Upper lobe of right lung (tissue), 1 donor: ENCODE measurements at places on chromosomes 4 and X. TPM values are rescaled to one million over a fixed set of nuclear protein-coding genes. Genes with fewer than 3 reads are reported as not detected.

GRCh38 chrX:110407910-110408545 is 49.4 kb downstream of the RTL9 start:
- H3K27ac ChIP-seq = no peak overlapping the region
- no peak for DNase-seq
- no peaks in the 10 kb centered on the region for H3K27me3 ChIP-seq
- no peaks in the 10 kb centered on the region for H3K36me3 ChIP-seq

DNA sequence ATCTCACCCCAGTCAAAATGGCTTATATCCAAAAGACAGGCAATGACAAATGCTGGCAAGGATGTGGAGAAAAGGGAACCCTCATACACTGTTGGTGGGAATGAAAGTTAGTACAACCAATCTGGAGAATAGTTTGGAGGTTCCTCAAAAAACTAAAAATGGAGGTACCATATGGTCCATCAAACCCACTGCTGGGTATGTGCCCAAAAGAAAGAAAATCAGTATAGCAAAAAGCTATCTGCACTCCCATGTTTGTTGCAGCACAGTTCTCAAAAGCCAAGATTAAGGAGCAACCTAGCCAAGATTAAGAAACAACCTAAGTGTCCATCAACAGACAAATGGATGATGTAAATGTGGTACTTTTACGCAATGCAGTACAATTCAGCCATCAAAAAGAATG is 70.7 kb downstream of the DCAF12L1 start:
- no peak overlapping the region for H3K27ac ChIP-seq
- H3K27me3 ChIP-seq = no peaks in the 10 kb centered on the region
- DNase-seq = no peak
- no peaks in the 10 kb centered on the region for H3K36me3 ChIP-seq
- no peak overlapping the region for H3K4me3 ChIP-seq
- no peaks in the 10 kb centered on the region for H3K4me1 ChIP-seq

DNA sequence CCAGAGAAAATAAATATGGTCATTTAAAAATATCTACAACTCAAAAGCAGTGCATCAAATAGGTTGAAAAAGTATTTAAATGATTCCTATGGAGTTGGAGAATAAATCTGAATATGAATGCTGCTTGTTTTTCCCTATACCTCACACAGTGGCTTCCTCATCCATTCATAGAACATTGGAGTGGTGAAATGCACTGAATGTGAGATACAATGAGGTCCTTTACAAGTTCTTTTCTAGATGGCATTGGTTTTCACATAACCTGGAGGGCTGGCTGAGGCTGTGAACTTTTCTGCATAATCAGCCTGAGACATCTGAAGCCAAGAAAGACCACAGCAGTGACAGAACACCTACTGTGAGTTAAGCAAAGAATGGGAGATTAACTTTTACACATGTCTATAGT is 279.1 kb upstream of the NRK start:
- no peaks in the 10 kb centered on the region for H3K4me1 ChIP-seq
- no peak overlapping the region for H3K27ac ChIP-seq

- no peaks in the 10 kb centered on the region for H3K4me1 ChIP-seq
- no peaks in the 10 kb centered on the region for H3K27me3 ChIP-seq
- DNase-seq = no peak
- H3K4me3 ChIP-seq = no peak overlapping the region
- no peak overlapping the region for H3K27ac ChIP-seq
- no peaks in the 10 kb centered on the region for H3K36me3 ChIP-seq
Measured at GRCh38 chr4:102780476-102781144, 19.8 kb upstream of the MANBA start.

DNA sequence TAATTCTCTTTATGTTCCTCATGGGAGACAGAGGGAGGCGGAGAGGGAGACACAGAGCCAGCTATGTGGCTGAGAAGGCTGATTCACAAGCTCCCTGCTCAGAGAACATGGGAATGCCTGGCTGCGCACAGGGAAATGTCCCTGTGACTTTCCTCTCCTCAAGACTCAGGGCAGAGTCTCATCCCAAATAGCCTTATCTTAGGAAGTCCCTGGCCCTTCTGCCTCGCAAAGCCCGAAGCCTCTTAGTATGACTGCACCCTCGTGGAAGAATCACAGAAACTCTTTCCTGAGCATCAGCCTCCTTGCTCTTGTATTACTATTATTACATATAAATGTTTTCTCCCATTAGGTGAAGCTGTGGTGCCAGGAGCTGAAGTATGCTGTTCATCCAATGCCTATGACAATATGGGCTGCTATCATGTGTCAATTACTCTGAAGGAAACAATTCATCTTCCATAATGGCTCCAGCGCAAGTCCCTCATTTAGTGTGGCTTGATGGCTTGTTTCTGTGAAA is 230.5 kb downstream of the MGST2 start:
- peaks cover 8% of the 10 kb centered on the region for H3K4me1 ChIP-seq
- H3K36me3 ChIP-seq = no peaks in the 10 kb centered on the region
- H3K27me3 ChIP-seq = no peaks in the 10 kb centered on the region
- no peak for DNase-seq
- H3K4me3 ChIP-seq = no peak overlapping the region
- H3K27ac ChIP-seq = no peak overlapping the region

GRCh38 chrX:30153175-30153880 is 62.0 kb upstream of the MAGEB2 start:
- no peak overlapping the region for H3K4me3 ChIP-seq
- no peaks in the 10 kb centered on the region for H3K4me1 ChIP-seq
- DNase-seq = no peak
- no peak overlapping the region for H3K27ac ChIP-seq
- no peaks in the 10 kb centered on the region for H3K27me3 ChIP-seq

- no peak overlapping the region for H3K4me3 ChIP-seq
- no peak overlapping the region for H3K27ac ChIP-seq
- H3K36me3 ChIP-seq = no peaks in the 10 kb centered on the region
- H3K4me1 ChIP-seq = no peaks in the 10 kb centered on the region
- no peak for DNase-seq
Measured at GRCh38 chr4:173345648-173346047, 11.5 kb upstream of the HMGB2 start.

- no peaks in the 10 kb centered on the region for H3K36me3 ChIP-seq
- H3K27ac ChIP-seq = no peak overlapping the region
- no peaks in the 10 kb centered on the region for H3K27me3 ChIP-seq
- H3K4me1 ChIP-seq = no peaks in the 10 kb centered on the region
- H3K4me3 ChIP-seq = no peak overlapping the region
Measured at GRCh38 chrX:3136161-3136961, 95.1 kb downstream of the ARSF start.

- H3K27ac ChIP-seq = no peak overlapping the region
- H3K27me3 ChIP-seq = no peaks in the 10 kb centered on the region
- peaks cover 10% of the 10 kb centered on the region for H3K36me3 ChIP-seq
- no peak overlapping the region for H3K4me3 ChIP-seq
Measured at GRCh38 chrX:10071451-10072144, 85.2 kb upstream of the CLCN4 start.

- H3K4me3 ChIP-seq = no peak overlapping the region
- DNase-seq = no peak
- no peak overlapping the region for H3K27ac ChIP-seq
- no peaks in the 10 kb centered on the region for H3K36me3 ChIP-seq
- H3K27me3 ChIP-seq = no peaks in the 10 kb centered on the region
Measured at GRCh38 chrX:75596178-75596577, 73.3 kb upstream of the ZDHHC15 start.

- H3K27ac ChIP-seq = no peak overlapping the region
- H3K4me1 ChIP-seq = no peaks in the 10 kb centered on the region
- no peak for DNase-seq
- H3K4me3 ChIP-seq = no peak overlapping the region
Measured at GRCh38 chr4:146159384-146160058, 16.0 kb upstream of the LSM6 start.

DNA sequence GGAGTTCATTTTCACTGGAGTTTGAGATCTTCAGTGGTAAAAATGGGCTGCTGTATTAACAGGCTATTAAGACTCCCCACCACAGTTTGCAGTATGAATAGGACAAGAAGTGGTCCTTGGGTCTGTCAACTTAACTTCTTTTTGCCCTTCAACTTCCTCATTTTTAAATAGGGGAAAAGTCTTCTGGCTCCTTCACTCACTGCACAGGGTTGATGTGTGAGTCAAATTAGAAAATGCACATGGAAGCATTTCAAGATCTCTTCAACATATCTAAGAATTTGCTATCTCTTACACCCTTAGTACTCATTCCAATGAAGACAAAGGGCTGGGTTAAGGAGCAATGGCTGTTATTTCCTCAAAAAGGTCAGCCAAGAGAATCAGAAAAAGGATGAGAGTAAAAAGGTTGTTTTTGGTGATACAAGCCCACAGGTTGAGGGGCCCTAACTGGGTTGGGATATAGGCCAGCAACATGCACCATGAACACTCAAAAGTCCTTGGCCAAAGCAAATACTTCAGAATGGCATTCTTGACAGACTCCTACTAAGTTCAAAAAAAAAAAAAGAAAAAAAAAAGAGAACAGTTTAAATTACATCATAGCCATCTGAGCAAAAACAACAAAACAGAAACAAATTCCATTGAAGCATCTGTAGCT is 13.4 kb downstream of the PDE5A start:
- DNase-seq = no peak
- no peaks in the 10 kb centered on the region for H3K27me3 ChIP-seq
- no peak overlapping the region for H3K27ac ChIP-seq

DNA sequence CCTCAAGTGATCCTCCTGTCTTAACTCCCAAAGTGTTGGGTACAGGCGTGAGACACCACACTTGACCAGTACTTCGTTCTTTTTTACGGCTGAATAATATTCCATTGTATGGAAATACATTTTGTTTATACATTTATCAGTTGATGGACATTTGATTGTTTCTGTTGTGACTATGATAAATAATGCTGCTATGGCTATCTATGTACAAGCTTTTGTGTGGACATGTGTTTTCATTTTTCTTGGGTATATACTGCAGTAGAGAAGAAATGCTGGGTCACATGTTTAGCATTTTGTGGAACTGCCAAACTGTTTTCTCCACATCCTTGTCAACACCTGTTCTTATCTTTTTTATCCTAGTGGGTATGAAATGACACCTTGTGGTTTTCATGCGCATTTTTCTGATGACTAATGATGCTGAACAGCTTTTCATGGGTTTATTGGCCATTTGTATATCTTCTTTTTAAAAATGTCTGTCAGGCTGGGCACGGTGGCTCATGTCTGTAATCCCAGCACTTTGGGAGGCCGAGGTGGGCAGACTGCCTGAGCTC is 37.3 kb downstream of the SAT1 start:
- DNase-seq = no peak
- no peaks in the 10 kb centered on the region for H3K4me1 ChIP-seq
- H3K4me3 ChIP-seq = no peak overlapping the region
- H3K36me3 ChIP-seq = no peaks in the 10 kb centered on the region

DNA sequence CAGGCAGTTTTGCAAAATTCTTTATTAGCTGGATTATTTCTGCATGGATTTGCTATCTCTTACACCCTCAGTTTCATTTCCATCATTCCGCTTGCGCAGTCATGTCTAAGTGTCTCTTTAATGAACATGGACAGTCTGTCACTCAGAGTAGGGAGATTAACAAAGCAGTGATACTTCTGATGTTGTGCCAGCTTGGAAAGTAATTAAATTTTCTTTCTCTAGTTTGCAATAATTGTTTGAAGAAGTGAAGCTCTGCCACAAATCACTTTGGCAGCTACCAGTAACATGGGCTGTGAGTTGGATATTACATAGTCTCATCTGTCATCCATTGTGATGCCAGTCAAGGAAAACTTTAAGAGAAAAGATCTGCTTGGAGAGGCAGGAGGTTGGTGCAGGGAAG is 324.8 kb upstream of the NWD2 start:
- no peak overlapping the region for H3K27ac ChIP-seq
- H3K27me3 ChIP-seq = no peaks in the 10 kb centered on the region
- no peaks in the 10 kb centered on the region for H3K36me3 ChIP-seq

DNA sequence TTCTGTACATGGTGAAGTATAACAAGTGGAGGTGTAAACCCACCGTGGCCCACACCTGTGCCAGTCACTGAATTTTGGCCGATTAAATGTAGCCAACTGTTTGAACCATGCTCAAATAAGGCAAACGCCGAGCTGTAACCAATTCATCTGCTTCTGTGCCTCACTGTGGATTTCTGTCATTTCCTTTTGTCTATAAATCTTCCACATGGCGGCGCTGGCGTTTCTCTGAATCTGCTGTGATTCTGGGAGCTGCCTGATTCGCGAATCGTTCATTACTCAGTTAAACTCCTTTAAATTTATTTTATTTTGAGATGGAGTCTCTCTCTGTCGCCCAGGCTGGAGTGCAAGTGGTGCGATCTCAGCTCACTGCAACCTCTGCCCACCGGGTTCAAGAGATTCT is 19.2 kb downstream of the SUPT20HL2 start:
- no peak overlapping the region for H3K27ac ChIP-seq
- H3K27me3 ChIP-seq = no peaks in the 10 kb centered on the region
- no peaks in the 10 kb centered on the region for H3K36me3 ChIP-seq
- DNase-seq = no peak
- H3K4me3 ChIP-seq = no peak overlapping the region

The ARMCX4 gene
- total RNA-seq = 13.1 TPM

The USP38 gene
- 25.7 TPM for total RNA-seq

The NDNF gene
- total RNA-seq = 201 TPM

The NSG1 gene
- total RNA-seq = 1.5 TPM

The PABPC1L2B gene
- not detected for total RNA-seq

The CSAG1 gene
- not detected for total RNA-seq

The EVC2 gene
- total RNA-seq = 6.3 TPM

The RAB40AL gene
- 0.52 TPM for total RNA-seq
